ENCODE measurements at places on chromosomes 1 and 21.

DNA sequence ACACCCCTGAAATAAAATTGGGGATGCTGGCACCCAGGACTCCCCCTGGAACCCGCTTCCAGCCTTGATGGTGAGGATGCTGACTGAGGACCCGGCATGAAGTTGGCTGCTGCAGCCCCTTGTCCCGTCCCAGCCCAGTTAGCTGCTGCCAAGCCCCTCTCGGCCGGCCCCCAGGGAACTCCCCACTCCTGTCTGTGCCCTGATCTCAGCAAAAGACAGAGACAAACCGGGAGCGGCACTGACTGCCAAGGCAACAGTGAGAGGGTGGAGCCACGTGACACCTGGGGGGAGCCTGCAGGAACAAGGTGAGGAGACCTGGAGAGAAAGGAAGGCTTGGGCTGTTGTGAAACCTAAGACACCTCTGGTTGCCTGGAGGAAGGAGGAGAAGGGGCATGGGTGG lies 24.7 kb downstream of the CASZ1 start:
- no peak for DNase-seq

DNA sequence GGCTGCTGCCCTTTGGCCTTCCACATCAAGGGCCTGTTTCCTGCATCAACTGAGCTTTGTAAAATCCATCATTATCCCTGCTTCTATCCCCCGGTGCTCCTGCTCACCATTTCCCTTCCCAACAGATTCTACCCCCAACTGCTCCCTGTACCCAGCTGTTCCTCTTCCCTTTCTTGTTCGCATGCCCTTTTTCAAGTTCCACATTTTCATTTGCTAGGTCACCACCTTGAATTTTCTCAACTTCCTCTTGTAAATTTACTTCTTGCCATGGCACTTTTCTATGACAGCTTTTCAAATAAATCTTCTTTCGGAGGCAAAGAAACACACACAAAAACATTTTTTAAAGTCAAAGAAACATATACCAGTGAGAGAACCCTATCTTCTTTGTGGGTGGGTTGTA lies 330.5 kb upstream of the ADGRL2 start:
- DNase-seq: no peak

DNA sequence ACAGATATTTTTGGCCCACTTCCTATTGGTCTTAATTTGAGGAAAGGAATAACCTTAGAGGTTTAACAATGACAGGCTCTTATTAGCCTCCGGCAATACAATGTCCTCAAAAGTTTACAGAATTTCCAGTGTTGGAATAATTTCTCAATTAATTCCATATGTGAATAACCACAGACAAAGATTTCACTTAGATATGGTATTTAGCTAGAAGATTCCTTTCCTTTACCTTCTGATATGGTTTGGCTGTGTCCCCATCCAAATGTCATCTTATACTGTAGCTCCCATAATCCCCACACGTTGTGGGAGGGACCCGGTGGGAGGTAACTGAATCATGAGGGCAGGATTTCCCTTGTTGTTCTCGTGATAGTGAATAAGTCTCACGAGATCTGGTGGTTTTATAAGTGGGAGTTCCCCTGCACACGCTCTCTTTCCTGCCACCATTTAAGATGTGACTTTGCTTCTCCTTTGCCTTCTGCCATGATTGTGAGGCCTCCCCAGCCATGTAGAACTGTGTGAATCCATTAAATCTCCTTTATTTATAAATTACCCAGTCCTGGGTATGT lies 54.9 kb upstream of the RGS7 start:
- DNase-seq: no peak

DNA sequence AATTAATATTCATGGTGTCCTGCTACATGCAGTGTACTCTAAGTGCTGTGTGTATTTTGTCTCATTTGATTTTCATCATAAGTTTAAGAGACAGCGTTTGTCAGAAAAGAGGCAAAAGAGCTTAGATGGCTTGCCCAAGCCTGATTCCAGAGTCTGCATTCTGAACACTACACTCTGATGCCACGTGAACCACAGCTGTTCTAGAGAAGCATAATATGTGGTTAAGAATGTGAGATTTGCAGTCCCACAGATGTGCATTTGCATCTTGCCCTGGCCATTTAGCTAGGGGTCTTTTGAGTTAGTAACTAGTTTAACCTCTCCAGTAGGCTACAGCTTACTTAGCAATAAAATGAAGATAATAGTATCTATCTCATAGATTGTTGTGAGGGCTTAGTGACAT lies 9.2 kb upstream of the GADD45A start:
- DNase-seq: no peak

- DNase-seq: no peak
Measured at GRCh38 chr1:172770071-172770470, 111.2 kb downstream of the FASLG start.

DNA sequence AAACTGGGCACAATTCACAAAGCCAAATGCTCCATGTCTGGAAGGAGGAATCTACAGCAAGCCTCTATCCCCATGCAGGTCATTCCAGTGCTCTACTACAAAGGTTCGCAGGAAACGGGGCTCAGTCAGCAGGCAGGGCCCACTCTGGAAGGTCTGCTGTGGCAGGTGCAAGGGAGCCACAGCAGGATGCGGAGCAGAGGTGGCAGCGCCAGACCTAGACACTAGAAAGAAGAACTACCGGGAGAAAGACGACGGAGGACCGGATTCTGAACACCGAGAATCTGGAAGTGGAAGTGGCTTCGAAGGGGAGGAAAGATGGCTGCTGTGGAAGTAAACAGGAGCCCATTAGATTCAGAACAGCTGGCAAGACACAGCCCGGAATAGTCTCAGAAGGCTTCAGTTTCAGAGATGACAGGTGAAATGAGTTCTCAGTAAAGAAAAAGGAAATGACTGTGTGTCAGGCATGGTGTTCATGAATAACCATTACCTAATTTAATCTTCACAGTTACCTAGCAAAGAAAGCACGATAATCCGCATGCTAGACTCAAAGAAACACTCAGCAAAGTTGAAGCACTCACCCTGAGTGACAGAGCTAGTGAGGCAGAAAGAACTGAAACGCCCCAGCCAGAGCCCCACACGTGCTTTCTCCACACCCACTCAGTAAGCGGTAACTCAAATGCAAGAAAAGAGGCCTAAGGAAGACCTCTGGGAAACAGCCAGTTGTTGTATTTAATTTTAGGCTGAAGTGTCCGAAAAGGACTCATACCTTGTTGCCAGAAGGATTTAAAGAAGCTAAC lies 21.4 kb downstream of the SETD4 start:
- DNase-seq: no peak

DNA sequence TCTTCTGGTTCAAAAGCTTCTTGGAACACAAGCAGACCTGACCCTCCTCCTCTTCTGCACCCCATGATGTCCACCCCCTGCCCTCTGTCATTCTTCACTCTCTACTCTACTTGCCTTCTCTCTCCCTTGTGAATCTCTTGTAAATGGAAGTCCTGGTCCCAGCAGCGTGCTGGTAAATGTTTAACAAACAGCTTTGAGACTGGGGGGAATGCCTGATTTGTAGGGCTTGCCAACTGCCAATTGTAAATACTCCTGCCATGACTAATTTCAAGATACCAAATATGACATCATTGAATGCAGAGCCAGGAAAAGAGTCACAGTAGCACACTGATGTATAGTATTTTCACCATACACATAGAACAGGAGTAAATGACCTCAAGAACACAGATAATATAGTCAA lies 40.9 kb upstream of the LRRN2 start:
- DNase-seq: no peak

GRCh38 chr1:87953732-87954344 lies 625.2 kb downstream of the LMO4 start:
- DNase-seq: peak; percentile 16

GRCh38 chr21:33266050-33266788 lies at the start of gene IL10RB:
TSS of gene IL10RB (plus strand) at chr21:33266367. CDS start at chr21:33266466, 99 bp downstream.
- peak; percentile 36 for DNase-seq

DNA sequence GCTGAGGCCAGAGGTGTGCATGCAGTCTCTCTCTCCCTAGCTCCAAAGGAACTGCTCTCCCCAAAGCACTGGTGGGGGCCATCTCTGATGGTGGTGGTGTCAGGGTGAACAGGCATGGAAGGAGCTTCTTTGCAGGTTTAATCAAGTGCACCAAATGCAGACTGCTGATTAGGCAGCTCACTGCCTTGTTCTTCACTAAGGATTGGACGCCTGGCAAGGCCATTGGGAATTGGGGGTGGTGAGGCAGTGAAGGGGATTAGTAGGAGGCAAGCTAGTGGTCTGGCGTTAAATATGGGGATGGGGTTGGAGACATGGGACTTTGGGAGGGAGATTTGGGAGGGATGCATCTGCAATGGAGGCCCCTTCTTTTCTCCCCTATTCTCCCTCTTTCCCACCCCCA lies 1.5 kb downstream of the CACNA1E start:
- DNase-seq: no peak

DNA sequence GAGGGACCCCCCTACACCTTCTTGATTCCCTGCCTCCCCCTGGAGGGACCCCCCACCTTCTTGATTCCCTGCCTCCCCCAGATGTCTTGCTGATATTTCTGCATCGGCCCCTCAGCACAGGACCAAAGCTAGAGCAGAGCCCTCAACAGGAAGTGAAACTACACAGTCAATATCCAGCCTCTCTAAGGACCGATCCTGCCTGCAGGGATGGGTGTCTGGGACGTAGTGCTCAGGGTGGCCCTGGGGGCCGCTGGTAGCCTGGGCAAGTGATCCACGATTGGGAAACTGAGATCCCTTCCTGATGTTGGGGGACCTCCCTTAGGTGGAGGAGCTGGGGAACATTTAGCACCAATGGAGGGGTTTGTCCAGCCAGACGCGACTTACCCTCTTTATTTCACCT lies 3.9 kb upstream of the LEFTY2 start:
- no peak for DNase-seq

DNA sequence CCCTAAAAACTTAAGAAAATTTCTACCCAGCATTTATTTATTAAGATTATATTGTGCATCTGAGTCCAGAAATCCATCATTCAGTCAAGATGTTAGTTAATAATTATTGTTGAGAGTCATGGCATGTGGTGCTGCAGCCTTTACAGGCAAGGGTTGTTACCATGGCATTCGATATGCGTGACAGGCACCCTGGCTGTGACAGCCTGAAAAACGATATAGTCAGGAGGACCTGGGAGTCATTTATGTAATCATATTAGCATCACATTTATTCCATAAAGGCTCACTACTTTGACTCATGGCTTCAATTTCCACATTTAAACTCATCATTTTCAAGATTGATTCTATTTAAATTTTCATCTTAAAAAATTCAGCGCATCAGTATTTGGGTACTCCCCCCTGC lies 68.0 kb downstream of the CACHD1 start:
- no peak for DNase-seq

GRCh38 chr1:228204958-228205357 lies 2.9 kb upstream of the OBSCN start:
- DNase-seq: no peak

DNA sequence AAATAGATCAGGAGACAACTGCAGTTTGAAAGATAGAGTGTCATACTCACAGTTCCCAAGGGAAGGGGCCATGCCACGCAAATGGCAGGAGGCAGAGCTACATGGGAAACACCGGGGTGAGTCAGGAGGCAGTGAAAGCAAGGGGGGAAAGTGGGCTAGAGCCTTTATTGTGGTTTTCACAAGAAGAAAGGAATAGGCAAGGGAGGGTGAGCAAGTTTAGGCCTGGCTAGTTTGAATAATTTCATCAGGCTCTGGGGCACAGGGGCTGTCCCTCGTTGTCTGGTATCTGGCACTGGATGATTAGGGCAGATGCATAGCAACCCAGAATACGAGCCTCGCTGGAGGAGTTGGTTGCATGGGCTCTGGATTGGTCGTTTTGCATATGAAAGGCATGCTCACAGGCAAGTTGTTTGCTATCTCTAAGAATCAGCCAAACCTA lies 17.0 kb upstream of the ITLN2 start:
- DNase-seq: no peak

DNA sequence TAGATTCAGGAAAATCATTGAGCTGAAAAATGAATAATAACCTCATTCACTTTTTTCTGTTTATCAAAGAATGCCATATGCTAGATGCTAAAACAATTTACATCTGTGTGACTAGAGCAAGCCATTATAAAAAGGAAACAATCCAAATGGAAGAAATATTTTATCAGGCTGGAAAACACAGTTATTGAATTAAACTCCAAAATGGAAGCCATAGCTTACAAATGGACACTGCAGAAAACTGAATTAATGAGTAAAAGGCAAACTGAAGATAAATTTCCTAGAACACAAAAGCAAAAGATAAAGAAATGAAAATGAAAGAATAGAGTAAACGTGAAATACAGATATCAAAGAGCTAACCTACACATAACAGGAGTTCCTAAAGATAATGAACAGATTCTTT lies 33.1 kb upstream of the IL10 start:
- no peak for DNase-seq

DNA sequence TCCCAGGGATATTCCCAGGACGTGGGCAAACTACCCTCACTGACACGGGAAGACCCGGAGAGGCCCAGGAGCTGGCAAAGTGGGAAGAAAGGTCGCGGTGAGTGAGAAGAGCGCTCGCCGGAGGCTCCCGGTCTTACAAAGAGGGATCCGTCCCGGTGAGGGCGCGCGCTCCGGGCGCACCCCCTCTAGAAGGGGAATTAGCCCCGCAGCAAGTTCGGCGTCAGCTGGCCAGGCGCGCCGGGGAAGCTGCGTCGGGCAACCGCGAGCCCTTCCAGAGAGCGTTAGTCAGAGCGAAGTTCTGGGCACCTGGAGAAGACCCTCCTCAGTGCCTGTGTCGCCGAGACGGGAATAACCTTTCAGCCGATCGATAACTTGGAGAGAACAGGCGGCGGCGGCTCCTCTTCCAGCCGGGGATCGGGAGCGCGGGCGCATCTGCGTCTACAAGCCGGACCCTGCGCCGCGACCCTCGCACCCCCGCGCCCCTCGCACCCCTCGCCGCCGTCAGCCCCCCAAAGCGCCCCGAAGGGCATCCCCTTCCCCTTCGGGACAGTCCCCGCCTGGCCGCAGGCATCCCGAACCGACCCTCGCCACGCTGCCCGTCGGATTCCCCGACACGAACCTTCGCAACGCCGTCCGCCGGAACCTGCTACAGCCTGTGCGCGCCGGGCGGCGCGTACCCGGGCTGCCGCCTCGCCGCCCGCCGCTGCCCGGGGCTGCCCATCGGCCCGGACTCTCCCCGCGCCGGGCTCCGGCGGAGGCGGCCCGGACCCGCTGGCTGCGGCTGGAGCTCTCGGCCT lies 485 bp downstream of the SIPA1L2 start:
- no peak for DNase-seq

DNA sequence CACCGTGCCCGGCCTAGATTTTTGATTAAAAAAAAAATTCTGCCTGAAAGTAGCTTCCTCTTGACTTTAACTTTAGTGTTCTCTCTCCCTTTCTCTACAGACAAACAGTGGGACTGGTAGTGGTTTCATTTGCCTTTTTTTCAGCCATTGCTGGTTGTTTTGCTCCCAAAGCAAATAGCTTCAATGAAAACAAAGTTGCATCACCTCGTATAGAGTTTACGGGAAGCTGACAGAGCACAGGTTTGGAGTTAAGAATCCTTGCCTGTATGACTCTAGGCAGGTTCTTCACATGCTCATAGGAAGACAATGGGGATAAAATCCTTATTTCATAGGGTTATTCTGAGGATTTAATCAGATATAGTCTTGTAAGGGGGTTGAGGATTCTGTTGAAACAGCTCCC lies 21.6 kb downstream of the AADACL4 start:
- no peak for DNase-seq

Data from activated CD4-positive, CD25-positive, alpha-beta regulatory T cell treated with anti-CD3 and anti-CD28 coated beads, Interleukin-2, amount 50 U/mL, for 16 hours (primary cell).